ENCODE measurements at places on chromosomes 2 and 18.

- DNase-seq, result no peak
Observed at GRCh38 chr18:13892098-13892497, 23.2 kb downstream of the MC2R start.

DNA sequence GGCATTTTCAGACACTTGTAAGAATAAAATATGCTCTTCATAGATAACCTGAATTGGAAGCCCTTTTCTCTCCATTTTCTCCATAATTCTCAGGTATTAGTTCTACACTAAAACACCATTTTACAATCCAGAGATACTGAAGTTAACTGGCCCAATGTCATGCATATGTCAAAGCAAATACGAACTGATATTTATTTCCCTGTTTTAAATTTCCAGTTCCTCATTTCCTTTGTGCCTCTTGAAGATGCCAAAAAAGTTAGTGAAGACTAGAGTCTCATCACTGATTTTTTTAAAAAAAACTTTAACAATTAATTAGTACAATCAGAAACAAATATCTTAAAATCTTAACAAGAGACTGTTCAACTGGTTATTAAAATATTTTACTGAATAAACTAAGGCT is 52.8 kb upstream of the ITGB6 start:
- DNase-seq, result no peak

DNA sequence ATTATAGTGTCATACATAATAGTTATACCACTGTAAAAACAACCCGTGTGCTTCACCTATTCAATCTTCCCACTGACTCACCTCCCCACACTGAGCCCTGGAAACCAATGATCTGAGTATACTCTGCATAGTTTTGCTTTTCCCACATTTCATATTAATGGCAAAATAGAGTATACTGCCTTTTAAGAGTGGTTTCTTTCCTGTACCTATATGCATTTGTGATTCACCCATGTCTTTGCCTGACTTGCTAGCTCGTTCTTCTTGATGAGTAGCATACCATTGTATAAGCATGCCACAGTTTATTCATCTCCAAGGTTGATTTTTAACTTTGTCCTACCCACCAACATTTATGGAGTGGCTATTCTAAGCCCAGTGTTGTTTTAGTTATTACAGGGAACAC is 686.4 kb downstream of the PLCL1 start:
- no peak for DNase-seq

DNA sequence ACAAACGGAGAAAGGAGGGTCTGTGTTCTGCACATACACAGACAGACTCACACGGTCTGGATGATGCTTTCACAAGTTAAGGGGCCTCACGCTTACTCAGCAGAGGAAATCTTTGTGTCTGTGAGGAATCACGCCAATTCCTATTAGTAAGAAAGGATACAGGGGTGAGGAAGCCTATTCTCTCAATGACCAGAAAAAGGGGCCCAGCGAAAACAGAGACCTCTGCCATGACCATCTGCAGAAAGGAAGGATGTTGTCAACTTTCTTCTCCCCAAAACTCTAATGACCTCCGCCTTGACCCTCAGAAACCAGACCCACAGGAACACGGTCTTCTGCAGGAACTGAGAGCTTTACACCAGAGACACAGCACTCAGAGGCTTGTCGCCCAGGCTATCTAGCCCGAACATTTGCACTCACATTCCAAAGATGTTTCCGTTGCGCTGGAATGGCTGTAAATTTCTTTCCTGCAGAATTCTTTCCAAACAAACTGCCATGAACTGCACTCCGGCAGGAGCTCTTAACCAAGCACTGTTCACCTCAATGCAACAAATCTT is 186.3 kb downstream of the TCF4 start:
- DNase-seq, result no peak

DNA sequence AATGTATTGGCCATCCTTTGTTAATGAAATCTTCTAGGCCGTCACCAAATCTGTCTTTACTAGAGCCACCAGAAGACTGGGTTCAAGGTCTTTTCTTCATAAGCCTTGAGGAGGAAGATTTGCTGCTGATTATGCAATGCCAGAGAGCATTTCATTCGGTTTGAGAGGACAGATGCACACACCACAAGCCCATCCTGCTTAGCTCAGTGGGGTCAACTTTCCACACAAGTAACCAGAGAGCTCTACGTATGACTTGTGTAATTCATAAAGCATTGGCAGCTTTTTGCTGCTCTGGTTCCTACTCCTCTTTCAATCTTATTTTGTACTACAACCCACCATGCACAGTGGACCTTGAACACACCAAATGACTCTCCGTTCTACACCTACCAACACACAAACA is 106.9 kb downstream of the OSR1 start:
- no peak for DNase-seq

DNA sequence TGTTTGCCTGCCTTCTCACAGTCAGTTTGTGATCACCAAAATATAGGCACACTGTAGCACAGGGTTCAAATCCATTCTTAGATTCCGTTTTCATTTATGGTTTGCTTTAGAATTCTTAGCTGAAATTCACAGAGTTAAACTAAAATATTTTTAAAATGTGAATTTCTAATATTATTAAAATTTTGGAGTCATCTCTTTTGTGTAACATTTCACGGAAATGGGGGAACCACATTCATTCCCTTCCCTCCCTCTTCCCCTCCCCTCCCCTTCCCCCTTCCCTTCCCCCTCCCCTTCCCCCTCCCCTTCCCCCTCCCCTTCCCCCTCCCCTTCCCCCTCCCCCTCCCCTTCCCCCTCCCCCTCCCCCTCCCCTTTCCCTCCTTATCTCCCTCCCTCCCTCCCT is 11.4 kb upstream of the LDAH start:
- no peak for DNase-seq

- no peak for DNase-seq
Observed at GRCh38 chr2:47050762-47051161, 104.3 kb downstream of the STPG4 start.

DNA sequence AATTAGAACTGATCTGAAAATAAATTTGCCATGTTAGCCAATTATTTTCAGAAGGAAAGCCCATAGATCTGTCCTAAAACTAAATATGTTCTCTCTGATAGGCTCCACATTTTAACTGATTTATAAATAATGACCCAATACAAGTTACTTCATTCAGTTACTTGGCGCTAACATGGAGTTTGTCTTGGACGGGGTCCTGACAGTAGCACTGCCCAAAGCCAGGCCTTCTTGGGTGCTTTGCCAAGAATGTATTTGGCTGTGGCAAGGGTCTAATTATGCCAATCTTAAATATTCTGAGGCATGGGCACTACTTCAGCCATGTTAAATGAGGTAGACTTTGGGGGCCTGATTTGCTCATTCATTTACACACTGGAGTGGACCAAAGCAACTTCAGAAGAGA is 135.0 kb upstream of the PKDCC start:
- no peak for DNase-seq

DNA sequence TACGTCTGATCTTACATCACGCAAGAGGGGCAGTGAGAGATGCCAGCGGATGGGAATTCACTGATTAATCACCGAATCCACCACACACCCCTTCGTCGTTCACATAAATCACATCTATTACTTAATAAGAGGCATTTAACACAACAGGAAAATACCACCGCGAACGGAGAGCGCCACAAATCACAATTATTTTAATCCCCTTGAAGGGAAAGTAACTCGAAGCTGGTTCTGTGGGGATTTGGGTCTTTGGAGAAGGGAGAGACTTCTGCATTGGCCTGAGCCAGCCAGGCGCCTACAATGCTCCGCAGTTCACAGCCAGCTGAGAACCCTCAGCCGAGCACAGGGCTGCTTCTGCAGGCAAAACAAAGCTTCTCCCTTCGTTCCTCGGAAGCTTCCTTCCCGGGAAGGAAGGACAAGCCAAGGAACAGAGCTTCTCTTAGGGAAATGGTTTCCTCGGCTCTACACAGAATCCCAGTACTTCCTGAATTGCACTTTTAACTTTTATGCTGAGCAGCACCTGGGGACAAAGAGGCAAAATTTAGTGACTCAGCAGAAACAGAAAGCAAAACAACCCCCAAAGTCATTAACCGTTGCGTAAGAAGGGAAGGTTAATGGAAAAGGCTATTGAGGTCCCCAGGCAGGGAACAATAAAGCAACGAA is at the start of gene LRP1B:
Gene LRP1B, minus strand, starts transcription at position 7 of the 660 bp plus-strand sequence. CDS start 287 bp downstream, outside the sequence.
- no peak for DNase-seq

GRCh38 chr18:61096226-61096625 is 237.0 kb upstream of the CDH20 start:
- no peak for DNase-seq

DNA sequence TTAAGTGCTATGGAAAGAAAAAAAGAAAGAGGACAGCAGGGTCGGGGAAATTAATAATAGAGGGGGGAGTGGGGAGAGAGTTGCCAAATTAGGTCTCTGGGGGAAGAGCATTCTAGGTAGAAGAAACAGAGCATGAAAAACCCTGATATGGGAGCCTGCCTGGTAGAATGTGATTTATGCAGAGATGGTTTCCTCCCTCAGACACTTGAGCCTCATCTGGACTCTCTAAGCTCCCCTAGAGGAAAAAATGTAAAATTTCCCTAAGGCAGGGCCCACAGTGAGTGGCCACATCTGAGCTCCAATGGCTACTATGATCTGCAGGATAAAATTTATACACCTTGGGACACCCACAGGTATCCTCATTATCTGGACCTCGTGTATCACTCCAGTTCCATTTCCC is 20.6 kb upstream of the EPAS1 start:
- no peak for DNase-seq

- DNase-seq, result no peak
Observed at GRCh38 chr18:31555971-31556747, 35.5 kb upstream of the TTR start.

DNA sequence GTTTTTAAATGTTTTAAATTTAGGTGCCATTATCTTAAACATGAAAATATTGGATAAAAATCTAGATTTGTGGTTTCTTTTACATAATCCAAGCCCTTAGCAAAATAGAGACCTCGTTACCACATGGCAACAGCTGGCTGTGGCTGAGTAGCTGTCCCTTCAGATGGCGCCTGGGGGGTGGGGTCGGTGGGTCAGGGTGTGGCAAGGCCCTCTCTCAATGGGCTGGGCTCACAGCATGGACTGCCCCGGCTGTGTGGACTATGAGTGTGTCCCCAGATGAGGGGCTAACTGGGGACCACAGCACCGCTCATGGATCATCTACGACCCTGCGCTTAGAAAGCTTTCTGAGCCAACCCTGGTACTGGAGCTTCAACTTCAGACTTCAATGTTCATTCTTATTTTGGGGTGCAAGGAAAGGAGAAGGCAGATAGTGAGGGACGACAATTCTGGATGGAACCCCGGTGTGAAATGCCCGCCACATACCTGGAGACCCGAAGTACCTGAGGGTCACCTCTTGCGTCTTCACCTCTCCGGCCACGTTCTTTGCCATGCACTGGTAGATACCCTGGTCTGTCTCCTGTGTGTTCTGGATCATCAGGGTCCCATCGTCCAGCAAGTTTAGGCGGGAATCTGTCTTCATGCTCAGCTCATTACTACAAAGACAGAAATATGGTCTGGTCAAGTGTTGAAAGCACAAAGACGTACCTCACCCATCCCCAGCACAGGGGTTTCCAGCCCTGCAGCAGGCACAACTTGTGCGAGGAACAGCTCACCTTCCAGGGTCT is 71.0 kb downstream of the PXDN start:
- no peak for DNase-seq
